Activated CD8-positive, alpha-beta memory T cell treated with anti-CD3 and anti-CD28 coated beads, Interleukin-2, amount 50 U/mL, for 4 hours (primary cell): ENCODE measurements at places on chromosomes 2 and 18.

- DNase-seq: no peak
Measured at GRCh38 chr2:72128059-72128842, 19.4 kb downstream of the CYP26B1 start.

- DNase-seq: no peak
Measured at GRCh38 chr18:63098018-63098981, 221.3 kb downstream of the BCL2 start.

- no peak for DNase-seq
Measured at GRCh38 chr2:42331569-42332284, 29.3 kb downstream of the COX7A2L start.

DNA sequence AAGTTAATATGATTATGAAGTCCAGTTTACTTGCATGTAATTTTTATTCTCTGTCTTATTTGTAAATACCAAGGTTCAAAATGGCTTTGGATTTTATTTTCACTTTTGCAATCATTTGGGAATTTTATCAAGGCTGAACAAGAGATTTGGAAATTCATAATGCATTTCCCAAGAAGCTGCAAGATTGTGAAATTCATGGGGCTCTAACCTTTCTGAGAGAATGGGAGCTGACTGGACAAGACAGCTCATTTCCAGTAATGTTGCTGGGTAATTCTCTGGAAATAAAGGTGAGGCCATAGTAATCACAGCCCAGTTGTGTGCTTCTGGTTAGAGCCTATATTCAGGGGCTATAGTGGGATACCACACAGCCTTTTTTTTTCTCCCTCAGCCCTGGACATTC lies 21.5 kb upstream of the NABP1 start:
- DNase-seq: no peak

DNA sequence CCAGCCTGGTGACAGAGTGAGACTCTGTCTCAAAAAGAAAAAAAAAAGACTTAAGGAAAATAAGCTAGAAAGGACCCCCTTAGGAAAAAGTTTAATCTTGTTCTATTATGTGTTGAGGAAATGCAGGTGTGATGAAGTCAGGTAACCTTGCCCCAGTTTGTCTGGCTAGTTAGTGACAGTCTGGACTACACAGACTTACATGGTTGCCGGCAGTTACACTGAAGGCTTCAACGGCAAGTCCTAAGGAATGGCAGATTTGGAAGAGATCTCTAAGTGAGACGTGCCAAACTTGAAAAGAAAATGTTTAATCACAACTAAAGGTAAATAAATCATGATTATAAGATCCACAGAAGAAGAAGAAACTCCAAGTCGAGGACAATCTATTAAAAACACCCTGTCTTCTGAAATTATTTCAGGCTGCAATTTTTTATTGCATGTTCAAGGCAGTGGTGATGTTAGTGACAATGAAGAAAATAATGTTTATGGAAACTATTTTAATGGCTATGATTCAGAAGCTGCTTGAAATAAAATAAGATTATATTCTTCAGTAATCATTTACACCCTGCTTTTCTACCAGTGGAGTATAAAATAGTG lies 84.2 kb downstream of the TTC27 start:
- DNase-seq: no peak

- no peak for DNase-seq
Measured at GRCh38 chr2:102050854-102051391, 59.2 kb downstream of the IL1R2 start.

DNA sequence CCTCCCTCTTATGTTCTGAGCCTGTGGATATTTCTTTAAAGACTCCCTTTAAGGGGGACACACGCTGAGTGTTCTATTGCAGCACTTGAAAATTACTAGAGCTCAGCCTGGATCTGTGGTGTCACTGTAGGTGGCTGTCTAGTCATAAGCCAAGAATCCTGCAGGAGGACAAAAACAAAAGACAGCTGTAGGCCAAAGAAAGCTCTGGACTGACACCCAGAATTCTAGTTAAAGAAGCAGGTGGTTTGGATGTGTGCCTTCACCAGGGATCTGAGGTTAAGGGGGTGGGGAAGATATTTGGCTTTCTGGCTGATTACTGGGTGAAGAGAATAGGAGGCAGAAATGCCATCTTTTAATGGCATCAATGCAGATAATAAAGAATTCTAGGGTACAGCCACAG lies 842.5 kb upstream of the NXPH2 start:
- no peak for DNase-seq

GRCh38 chr2:62478093-62478580 lies 27.9 kb downstream of the TMEM17 start:
- DNase-seq: no peak

DNA sequence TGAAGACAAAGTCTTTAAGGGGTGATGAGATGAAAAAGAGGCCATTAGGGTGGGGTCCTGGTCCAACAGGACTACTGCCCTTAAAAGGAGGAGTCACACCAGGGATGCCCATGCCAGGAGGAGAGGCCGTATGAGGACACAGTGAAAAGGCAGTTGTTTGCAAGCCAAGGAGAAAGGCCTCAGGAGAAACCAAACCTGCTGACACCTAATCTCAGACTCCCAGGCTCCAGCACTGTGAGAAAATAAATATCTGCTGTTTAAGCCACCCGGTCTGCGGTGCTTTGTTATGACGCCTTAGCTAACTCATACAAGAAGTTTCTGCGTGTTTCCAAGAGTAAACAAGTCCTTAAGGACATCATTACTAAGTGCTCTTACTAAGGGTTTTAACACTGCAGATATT lies 93.6 kb downstream of the DNER start:
- no peak for DNase-seq

GRCh38 chr18:22166069-22166950 lies 3.1 kb upstream of the GATA6 start:
- no peak for DNase-seq

DNA sequence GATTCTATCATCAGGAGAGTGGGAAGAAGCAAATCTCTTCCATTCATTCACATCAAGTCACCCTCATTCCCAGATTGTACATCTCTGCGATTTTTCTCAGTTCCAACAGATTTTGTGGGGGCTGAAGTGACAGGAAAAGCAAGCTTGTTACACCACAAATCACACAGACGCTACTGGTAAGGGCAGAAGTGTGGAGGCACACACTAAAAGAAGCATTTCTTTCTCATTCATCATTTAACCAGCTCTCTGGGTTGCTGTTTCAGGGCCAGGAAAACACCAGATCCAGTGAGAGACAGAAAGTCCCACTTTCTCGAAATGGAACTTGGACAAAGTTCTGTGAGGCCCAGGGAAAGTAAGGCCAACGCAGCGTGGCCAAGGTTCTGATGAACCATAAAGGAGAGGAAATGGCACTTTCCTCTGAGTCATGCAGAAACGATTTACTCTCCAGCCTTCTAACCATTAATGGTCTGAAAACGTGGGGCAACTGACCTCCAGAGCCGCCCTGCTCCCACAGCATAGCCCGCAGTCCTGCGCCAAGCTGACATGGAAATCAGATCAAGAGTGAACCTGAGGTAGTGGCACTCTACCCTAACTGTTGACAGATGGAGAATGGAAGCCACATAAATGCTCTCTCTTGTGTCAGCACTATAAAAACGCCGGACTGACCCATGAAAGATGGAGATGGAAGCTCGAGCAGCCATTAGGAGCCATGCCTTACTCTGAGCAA lies 191.0 kb downstream of the C1D start:
- no peak for DNase-seq

DNA sequence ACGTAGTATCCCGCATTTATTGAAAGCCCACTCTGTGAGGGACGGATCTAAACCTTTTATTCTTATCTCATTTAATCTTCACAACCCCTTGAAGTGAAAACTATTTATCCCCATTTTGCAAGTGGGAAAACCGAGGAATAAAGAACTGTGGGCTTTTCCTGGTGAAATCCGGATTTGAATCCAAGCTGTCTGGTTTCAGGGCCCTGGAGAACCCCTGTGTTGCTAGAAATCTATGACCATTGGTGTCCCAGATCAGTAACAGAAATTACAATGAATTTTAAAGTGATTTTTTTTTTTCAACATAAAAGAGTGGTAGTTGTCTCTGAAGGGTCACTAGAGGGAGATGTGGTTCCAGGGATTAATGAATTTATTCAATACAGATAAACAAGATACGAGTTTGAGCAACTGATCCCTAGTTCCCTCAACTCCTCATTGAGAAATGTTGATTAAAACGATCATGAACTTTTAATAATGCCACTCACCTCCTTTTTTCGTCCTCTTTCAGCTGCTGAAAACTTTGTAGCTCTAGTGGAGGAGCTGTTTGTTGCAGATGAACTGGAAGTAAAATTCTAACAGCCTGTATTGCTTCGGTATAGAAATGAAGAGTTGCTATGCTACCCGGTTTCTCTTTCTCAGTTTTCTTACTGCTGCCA lies 940 bp downstream of the XRCC5 start:
- DNase-seq: no peak

DNA sequence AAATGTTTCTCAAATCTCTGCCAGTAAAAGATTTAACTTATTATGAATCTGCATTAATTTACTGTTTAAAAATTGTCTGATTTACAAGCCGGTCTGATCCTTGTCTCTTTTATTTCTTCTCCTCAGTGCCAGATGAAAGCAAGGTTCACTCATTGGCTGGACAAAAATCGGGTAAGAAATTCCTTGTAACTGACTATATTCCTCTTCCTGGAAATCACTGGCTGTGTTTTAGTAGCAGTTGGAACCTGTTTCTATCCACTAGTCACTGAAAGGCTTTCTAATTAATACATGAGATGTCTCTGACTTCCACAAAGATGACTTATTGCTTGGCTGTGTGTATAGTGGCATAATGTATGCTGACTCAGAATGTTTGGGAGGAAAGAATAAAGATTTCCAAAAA lies 436.6 kb upstream of the NRP2 start:
- DNase-seq: no peak

- no peak for DNase-seq
Measured at GRCh38 chr2:226970362-226970761, 134.5 kb downstream of the RHBDD1 start.

- no peak for DNase-seq
Measured at GRCh38 chr2:226607379-226607778, 192.2 kb downstream of the IRS1 start.

DNA sequence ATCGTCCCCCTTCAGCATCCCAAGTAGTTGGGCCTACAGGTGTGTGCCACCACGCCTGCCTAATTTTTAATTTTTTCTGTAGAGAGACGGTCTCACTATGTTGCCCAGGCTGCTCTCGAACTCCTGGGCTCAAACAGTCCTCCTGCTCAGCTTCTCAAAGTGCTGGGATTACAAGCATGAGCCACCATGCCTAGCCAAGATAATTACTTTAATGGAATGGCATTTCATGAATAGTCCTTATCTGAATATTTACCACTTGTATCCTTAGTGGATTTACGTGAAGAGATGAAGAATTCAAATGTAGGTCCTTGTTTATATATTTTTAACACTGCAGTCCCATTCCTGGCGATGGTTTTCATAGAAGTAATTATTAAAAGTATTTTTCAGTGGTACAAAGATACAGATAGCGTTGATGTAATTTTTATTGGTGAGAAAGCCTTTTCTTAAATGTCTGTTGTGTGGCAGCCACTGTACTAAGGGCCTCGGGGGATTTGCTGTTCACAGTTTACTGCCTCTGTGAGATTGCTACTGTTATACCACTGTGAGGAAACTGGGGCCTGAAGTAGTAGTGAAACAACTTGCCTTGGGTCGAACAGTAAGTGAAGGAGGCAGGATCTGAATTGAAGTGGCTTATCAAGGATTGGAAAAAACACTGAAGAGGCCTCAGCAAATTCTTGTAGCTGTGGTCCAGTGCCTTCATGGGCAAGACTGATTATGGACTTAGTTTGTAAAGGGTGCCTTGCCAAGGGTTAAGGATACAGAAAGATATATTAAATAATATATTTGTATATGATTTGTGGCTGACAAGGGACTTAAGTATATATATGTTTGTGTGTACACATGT lies 151.2 kb downstream of the PRPF40A start:
- no peak for DNase-seq

DNA sequence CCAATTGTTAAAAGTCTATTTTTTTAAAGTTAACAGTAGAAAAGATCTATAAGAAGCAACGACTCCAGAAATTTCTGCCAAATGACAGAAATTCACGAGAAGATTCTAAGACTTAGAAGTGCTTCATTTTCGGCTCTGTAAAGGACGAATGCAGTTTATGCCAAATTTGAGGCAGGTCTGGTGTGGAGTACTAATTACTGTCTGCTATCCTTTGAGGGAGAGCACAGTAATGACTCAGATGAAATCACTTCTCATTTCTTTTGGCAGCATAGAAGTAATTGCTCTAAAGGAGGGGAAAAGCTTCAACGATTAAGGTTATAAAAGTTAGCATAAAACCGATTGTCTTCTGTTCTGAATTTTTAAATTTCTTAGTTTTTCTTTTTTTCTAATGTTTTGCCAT lies 11.4 kb downstream of the G6PC2 start:
- DNase-seq: no peak

GRCh38 chr2:12607971-12608370 lies 108.8 kb upstream of the TRIB2 start:
- no peak for DNase-seq

DNA sequence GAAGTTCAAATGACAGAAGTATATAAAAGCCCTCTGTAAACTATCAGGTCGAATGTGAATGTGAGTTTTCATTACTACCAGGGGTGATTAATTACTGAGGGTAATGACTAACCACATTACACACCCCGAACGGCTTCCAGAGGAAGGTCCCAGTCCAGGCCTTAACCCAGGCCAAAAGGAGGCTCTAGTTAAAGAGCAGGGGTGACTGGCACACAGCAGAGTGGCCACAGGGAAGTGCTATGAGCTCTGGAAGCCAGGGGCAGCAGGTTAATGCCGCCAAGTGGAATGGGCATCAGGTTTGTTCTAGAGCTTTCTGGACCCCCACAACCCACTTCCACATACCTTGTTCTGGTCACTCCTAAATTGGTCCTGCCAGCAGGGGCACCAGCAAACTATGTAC lies 87.7 kb downstream of the BCL11A start:
- no peak for DNase-seq

DNA sequence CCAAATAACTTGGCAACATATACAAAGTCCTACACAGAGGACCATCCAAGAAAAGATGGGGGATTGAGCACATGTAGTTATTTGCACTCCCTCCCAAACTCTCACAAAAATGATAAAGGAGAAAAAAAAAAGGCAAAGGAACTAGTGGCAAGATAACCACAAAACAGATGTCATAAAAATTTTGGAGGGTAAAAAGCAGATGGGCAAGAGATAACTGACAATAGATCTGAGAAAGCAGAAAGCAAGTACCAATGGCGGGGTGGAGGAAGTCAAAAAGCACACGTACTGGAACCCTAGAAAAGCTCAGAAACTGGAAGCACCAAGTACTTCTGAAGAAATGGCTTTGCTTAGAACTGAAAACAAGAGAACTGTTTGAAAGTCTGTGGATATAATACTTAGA lies 82.0 kb downstream of the WDPCP start:
- no peak for DNase-seq

- DNase-seq: no peak
Measured at GRCh38 chr2:206150631-206151030, 8.6 kb downstream of the NDUFS1 start.

GRCh38 chr2:118321432-118322105 lies 233.3 kb downstream of the INSIG2 start:
- no peak for DNase-seq

GRCh38 chr2:197710424-197711042 lies 5.4 kb downstream of the MARS2 start:
- DNase-seq: no peak

DNA sequence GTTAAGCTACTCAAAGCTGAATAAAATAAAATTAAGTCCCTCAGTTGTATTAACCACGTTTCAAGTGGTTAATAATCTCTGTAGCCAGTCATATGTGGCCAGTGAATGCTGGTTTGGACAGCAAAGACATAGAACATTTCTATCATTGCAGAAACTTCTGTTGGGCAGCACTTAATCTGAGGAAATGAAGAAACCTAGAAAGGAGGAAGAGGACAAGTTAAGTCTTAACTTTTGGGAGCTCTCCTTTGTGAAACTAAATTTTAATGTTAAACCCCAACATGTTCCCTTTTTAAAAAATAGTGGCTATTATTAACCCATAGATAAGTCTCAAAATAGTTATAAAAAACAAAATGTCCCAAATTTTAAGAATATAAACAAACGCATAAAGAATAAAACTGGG lies 421.3 kb downstream of the ARHGAP15 start:
- no peak for DNase-seq
